NCI-H2081 (cell line): ENCODE measurements at places on chromosomes 11 and 22.

GRCh38 chr11:29734287-29734686 is 282.5 kb downstream of the KCNA4 start:
- DNase-seq = no peak

DNA sequence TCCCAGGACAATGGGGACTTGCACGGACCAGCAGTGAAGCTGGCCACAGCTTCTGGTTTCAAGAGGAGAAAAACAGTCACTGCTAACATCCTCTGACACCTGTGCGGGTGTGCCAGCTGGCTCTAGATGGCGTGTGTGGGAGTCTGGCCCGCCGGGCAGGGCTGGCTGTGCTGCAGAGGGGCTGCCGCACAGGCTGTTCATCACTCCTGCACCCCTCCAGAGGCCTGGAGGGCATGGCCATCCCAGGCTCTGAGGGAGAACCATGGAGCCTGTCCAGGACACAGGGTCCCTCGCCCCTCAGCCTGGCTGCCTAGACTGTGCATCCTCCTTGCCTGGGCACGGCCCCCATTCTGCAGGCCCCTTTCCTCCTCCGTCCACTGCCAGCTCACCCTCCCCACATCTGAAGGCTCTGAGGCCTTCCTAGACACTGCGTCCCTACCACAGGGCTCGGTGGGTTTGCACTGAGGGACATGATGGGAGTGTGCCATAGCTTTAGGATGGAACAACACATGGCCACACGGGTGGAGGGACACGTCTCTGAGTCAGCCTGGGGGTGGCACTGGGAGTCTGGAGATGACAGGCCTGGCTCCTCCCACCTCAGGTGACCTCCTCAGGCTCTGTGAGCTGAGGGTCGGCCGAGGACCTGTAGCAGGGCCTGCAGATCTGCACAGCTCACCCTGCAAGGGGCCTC is 42.1 kb upstream of the GNB1L start:
- peak; percentile 13 for DNase-seq

DNA sequence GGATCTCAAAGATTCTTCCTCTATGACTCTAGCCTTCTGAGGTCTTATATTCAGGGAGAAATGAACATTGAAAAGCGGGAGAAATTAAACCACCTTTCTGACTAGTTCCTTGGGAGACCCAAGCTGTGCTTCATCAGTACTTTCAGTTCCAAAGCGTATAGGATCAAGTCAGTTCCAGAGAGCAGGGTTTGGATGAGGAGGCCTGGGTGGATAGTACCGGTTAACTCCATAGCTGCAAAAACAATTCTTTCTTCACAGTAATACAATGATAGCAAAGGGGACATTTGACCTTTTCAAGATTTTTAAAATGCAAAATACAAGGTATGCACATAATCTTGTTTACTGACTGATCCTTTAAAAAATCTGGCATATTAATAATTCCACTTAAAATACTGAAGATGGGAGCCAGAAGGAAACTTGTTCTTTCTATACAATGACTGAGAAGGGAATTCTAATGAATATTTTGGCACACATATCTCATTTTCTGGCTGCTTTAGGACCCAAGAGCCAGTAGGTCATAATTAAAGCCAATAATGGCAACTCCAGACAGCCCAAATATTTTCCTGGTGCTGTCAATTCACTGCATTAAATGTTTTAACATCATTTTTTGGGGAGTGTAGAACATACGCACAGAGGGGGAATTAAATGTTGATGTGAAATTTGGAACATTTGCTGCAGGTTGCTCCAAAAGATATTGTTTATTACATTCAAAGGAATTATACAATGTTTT is 16.0 kb downstream of the ADM start:
- DNase-seq = no peak

- DNase-seq = peak; percentile 83
These were observed 39.1 kb upstream of the GRAMD4 start for GRCh38 chr22:46580940-46581537.

- no peak for DNase-seq
These were observed 6.2 kb downstream of the STIM1 start for GRCh38 chr11:3861683-3862082.

DNA sequence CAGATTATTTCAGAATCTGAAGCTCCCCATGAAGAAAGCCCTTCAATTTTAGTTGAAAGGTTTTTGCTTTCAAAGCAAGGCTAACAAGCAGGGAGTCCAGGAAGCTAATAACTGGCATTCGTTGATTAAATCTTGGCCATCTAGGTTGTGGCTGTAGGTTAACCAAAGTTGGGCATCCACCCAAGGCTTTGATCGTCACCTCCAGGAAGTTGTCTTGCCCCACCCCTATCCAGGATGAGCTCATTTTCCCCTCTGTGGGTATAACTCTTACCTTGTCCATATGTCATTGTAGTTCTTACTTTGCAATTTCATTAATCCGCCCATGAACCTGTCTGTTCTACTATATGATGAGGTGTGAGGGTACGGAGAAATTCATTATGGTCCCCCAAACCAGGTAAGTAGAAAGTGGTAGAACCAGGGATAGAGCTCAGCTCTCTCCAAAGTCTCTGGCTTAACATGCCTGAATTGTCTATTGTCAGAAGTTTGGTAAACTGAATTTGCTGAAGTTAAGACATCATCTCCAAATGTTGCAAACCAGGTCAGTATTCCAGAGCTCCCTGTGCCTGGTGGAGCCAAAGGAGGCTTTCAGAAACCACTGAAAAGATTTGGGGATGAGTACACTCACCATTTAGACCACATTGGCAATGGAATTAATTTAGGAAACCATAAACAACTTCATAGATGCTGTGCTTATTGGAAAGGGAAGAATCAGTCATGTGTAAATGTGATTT is 97.1 kb downstream of the CD44 start:
- DNase-seq = no peak

- DNase-seq = no peak
These were observed 7.3 kb downstream of the CDC42EP2 start for GRCh38 chr11:65321828-65322485.

DNA sequence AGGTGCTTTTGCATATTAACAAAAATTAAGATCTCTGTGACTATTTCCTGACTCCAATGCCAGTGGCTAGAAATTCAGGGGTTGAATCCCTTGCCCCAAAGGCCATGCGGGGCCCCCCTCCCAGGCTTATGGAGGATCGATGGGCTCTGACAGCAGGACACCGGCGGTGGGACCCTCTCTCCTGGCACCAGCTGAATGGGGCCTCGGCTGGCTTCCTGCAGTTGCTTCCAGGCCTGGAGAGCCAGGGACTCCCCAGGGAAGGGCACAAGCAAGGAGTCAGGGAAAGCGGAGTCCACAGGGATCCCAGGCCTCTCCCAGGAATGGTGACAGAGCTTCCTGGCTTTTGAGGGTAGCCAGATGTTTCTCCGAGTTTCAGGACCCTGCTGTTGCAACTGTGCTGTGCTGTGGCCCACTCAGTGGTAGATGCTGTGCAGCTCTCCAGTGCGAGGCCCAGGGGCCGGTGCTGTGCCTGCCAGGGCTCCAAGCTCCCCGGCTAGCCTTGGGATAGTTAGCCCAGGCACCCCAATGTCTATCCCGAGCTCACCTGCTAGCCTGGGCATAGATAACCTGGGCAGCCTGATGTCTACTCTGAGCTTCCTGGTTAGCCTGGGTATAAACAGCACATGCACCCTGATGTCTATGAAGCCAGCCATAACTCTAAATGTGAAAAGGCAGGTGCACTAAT is 372.6 kb downstream of the SHANK2 start:
- DNase-seq = no peak

GRCh38 chr11:84471501-84471900 is 1155.6 kb downstream of the DLG2 start:
- DNase-seq = no peak

- DNase-seq = peak; percentile 76
These were observed 75.3 kb upstream of the NCAM1 start for GRCh38 chr11:112885744-112886433.

DNA sequence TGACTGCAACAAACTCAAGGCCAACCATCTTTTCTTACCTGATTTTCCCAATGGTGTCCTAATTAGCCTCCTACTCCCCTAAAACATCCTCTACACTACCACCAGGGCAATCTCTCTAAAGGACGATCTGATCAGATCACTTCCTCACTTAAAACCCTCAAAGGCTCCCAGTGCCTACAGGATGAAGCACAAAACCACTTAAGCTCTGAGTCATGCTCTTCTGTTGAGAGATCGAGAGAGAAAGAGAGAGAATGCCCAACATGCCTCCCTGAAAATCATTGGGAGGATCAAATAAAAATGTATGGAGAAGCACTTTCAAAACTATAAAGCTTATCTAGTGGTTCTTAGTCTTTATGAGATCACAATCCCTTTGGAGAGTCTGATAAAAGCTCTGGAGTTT is 171.1 kb downstream of the CADM1 start:
- DNase-seq = no peak

- DNase-seq = no peak
These were observed 666.7 kb downstream of the OPCML start for GRCh38 chr11:132865623-132866022.

DNA sequence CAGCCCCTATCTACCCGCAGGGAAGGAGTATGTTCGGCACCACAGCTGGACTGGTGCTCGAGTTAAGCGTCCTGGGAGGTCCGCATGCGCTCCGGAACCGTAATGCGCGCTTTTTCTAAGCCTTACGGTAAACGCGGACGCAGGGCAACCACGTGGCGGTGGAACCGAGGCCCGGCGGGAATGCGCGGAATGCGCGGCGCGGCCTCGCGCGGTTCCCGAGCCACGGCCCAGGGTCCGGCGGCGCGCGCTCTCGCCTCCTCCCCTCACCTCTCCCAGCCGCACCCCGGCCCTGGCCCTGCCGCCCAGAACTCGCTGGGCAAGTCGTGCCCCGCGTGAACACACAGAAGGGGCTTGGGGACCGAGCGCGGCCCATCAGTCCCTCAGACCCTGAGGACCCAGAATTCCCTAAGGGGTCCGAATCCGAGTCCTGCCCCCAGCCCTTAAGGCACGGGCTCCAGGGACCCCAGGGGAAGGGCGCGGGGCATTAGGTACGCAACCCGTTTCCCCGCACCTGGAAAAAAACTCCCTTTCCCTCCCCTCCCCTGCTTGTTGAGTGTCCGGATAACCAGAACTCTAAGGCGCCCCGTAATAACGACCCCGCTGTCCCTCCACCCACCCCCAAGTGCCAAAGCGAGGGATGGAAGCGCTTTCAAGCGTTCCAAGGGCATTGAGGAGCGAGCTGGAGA is 4.3 kb upstream of the CCND1 start:
- no peak for DNase-seq

- DNase-seq = no peak
These were observed 12.4 kb upstream of the TMEM123 start for GRCh38 chr11:102464859-102465500.

GRCh38 chr22:30474683-30475424 is 3.0 kb upstream of the SEC14L3 start:
- peak; percentile 37 for DNase-seq

GRCh38 chr11:6194065-6194581 is 4.9 kb upstream of the OR52W1 start:
- DNase-seq = no peak

DNA sequence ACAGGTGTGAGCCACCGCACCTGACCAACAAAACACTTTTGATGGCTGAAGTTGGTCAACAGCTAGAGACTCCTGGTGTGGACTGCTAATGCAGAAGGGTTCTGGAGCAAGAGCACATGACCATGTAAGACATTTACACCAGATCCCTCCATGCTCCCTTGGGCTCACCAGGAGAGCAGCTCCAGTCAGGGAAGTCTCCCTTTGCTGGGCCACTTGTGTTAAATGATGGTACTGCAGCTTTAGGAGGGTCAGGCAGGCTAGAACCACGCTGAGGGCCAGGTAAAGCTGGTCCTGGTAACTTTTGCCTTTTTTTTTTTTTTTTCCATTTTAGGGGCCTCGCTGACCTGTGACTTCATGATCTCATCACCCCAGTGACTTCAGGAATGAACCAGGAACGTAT is 146.4 kb downstream of the FBXO7 start:
- no peak for DNase-seq

DNA sequence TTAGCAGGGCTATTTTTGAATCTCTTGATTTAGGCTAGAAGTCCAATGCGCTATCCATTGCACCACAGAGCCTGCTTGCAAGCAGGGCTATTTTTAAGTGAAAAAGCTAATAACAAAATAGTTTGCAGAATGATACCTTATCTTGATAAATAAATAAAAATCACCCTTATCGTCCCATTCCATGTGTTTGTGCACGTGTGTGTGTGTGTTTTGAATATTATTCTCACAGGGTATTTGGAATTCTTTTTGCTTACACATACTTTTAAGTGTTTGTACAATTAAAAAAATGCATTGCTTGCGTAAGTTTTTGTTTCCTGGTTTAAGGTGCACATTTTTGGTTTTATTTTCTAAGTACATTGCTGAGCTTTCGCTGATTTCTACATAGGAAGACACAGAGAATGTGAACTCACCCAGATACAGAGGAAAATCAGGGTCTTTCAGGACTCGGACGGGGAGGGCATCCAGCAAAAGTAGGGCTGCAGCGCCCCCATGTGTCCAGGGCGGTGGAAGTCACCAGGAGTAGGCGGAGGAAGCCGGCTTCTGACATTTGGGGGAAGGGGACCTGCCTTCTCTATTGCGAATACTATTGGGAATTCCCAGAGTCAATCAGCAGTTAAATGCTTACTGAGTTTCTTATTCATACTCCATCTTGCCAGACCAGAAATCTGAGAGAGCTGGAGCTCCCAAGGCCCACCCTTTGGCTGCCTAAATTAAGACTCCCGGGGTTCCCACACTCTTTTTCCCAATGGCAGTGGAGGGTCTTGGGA is 27.3 kb downstream of the SLC1A2 start:
- DNase-seq = peak; percentile 69

- DNase-seq = no peak
These were observed 100.3 kb downstream of the BRD1 start for GRCh38 chr22:49727191-49727880.

GRCh38 chr11:5847711-5848110 is 6.0 kb upstream of the OR52E6 start:
- no peak for DNase-seq

DNA sequence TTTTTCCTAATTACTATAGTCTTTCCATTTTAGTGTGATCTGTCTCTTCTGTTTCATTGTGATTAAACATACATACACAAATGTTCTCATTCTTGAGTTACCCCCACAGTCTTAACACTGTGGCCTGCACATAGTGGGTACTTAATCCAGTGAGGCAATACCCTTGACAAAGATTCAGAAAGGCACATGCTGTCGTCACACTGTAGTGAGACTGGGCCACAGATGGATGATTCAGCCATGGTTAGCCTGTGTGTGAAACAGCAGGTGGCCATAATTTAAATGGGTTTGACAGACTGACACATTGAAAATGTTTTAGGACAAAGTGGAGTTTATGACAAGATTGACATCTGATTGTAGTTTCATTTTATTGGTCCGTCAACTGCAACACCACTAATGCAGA is 313.1 kb downstream of the C11orf87 start:
- no peak for DNase-seq

- DNase-seq = no peak
These were observed 1.6 kb downstream of the PDXP start for GRCh38 chr22:37659897-37660708.
